ENCODE measurements at places on chromosomes 13 and 19.

GRCh38 chr19:3862826-3863500 is 5.9 kb downstream of the ZFR2 start:
- DNase-seq = no peak

- no peak for DNase-seq
Observed at GRCh38 chr13:109761695-109762094, 24.7 kb downstream of the IRS2 start.

DNA sequence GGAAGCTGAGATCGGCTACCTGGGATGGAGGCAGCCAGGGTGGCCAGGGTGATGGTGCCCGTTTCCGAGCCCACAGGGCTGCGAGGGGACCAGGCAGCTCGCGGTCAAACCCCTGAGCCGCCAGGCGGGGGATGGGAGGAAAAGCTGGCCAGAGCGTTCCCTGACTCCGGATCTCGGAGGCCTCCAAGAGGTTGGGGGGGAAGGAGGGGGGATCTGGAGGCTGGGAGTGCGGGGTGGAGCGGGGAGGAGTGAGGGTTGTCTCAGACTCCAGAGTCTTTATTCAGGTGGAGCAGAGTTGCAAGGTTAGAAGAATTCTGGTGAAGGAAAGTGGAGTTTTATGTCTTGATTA is 1.1 kb downstream of the CACNG7 start:
- DNase-seq = no peak

DNA sequence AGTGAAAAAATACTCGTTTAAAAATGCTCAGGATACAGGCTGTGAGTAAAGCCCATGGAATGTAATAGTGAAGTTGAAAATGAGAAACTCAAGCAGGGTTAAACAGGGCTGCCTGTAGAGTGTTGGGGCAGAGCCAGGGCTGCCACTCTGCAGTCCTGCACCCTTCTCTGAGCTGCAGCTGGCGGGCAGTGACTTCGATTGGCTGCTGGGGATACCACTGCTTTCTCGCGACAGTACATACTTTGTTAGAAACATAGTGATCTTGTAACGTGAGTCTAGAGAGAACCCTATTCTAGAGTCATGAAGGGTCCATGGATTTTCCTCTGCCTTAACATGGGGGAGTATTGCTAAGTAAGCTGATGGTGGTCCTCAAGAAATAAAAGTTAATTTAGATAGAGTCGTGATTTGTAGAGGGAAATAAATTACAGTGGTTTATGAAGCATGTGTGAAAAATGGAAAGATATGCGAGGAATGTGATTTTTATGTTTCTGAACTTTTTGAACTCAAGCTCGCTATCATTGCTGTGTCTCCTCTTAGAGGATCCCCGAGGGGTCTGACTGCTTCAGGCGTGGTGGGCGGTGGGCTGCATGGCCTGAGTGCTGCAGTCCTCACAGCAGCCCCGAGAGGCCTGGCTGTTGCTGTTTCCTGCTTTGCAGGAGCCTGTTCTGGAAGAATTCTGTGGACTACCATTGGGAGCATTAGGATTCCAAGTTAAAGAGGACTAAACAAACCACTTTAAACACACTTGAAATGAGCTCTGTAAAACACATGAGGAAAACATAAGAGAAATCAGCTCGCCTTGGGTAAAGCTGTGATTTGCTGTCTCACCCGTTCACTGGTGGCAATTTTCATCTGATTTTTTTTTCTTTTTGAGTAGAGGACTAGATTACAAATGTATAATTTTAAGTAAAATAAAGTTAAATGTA is 95.7 kb downstream of the ARHGEF7 start:
- no peak for DNase-seq

DNA sequence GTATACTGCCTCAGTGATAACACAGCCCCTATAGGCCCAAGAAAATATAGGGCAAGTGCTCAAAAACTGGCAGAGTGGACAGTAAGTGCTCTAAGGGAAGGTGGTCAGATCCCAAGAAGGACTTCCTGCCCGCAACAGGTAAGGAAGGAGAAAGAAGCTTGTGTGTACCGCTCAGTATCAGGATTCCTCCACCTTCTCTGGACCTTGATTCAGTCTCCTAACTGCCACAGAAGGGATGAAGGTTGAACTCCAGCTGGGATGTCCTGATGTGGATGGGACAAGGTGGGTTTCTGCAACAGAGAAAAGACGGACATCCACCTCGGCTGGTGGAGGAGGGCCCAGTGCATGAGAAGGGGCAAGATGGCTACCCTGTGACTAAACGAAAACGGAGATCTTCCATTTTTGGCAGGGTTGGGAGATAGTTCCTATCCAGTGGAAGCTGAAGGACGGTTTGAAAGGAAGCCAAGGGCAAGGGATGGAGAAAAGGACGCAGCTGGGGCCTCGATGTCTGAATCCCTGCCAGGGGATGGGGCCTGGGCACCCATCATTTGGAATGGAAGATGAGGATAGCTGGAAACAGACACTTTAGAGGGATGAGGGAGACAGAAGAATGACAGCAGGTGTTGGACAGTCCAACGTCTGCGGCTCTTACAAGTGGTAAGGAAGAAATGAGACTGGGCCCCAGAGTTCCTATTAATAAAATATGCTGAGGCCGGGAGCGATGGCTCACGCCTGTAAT is 1.3 kb upstream of the ATF5 start:
- DNase-seq = no peak

DNA sequence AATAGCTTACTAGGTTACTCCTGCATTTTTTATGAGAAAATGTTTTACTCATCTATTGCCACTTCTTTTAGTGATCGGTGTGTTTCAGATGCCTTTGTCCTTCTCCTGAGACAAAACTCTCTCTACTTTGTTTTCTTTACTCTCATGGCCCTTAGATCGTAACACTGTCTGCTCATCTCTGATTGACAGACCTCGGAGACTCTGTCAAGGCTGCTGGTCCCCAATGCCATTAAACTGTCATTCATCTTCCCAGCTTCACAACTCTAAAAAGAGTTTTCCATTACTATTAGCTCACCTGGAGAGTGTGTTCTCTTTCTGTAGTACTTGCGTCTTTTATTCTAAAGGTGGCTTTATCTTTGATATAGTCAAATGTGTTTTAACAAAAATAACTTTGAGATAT is 765.2 kb downstream of the SLITRK1 start:
- no peak for DNase-seq

DNA sequence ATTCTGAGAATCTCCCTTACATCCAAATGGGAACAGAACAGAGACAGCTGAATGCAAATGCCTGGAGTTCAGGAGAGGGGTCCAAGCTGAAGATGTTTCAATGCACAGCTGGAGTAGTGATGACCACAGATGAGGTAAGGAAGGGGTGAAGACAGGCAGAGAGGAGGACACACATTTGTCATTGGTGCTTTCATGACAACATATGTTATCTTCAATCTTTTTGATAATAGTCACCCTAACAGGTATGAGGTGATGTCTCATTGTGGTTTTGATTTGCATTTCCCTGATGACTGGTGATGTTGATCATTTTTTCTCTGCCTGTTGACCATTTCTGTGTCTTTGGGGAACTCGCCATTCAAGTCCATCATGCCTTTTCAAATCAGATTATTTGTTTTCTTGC is 19.2 kb downstream of the SIGLEC7 start:
- DNase-seq = no peak

GRCh38 chr13:106573868-106574267 is 5.9 kb upstream of the ARGLU1 start:
- no peak for DNase-seq

- DNase-seq = peak; percentile 56
Observed at GRCh38 chr19:1261538-1261797, 7.7 kb upstream of the CIRBP start.

DNA sequence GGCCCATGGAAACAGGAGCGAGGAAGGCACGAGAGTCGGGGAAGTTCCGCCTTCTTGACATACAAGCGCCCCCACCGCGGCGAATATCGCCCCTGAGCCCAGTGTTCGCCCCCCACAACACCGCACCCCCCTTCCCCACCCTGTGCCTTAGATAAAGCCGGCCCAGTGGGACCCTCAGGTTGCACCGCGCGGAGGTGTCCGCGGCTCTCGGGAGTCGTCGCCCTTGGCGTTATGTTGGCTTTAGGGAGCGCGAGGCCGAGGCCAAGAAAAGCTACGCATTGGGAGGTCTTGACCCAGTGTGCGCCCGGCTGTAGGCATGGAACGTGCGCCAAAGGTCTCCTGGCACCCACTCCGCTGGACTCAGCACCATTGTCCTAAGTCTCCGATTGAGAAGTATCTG is 603 bp upstream of the ZNF132 start:
- DNase-seq = no peak

Data from RPMI8226 (cell line).